ENCODE measurements at places on chromosomes 6 and 20.

GRCh38 chr20:51579137-51579536 is 36.6 kb upstream of the NFATC2 start:
- DNase-seq = peak; percentile 58
- no peaks in the 10 kb centered on the region for H3K36me3 ChIP-seq
- H3K4me1 ChIP-seq = peaks cover 11% of the 10 kb centered on the region
- peak overlapping the region; percentile 4 for H3K27ac ChIP-seq
- H3K4me3 ChIP-seq = no peak overlapping the region
- H3K27me3 ChIP-seq = no peaks in the 10 kb centered on the region

DNA sequence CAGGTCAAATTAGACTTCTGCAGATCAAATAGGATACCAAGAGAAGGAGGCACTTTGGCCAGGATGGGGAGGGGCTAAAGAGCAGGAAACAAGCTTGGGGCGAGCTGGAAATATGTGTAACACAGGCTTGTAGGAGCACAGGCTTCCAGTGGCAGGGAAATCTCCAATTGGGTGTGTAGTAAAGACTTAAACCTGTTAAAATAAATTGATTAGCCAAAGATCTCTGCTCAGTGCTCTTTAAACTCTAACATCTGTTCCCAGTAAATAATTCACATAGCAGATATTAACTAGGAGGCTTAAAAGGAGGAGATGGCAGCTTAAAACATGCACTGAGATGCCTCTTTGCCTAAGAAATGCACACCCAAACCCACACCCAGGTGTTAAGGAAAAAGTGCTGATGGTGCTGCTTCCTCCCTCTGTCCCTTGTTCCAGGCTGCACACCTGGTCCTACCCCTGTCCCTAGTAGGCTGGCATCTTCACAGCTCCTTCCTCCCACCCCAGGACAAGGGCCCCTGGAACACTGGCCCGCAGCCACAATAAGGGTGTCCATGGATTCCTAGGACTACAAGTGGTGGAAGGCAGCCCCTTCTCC is 93.5 kb upstream of the MLN start:
- no peaks in the 10 kb centered on the region for H3K4me1 ChIP-seq
- H3K4me3 ChIP-seq = no peak overlapping the region
- H3K27ac ChIP-seq = no peak overlapping the region
- H3K36me3 ChIP-seq = no peaks in the 10 kb centered on the region
- H3K27me3 ChIP-seq = peaks cover 3% of the 10 kb centered on the region

DNA sequence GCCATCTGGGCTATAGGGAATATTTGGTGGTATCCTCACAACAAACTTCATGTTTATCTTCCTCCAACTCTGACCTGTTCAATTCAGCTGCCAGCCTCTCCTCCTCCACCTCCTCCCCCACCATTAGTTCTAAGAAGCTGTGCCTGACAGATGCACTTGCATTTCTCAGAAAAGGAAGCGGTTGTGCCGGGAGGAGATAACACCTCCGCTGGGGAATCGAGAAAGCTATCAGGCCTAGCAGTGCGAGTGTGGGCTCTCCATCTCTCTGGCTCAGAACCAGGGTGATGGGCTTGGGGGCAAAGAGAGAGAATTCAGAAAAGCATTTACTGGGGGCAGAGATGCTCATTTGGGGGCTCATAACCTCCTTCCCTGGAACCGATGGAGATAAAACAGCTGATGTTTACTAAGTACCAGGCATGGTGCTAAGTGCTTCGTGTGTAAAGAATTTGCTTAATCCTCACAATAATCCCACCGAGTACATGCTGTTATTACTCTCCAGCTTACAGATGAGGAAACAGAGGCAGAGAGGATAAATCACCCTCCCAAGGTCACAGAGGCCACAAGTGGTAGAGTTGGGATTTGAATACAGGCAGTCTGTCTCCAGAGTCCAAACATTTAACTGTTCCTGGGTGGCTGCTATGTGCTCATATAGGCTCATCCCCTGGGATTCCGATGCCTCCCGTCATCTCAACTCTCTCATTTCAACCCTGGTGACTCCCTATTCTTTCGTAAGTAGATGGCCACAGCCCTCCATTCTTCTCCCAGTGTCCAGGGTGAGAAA is 38.3 kb downstream of the COX4I2 start:
- H3K27me3 ChIP-seq = no peaks in the 10 kb centered on the region
- H3K36me3 ChIP-seq = peaks cover 12% of the 10 kb centered on the region
- peak overlapping the region; percentile 15 for H3K27ac ChIP-seq
- H3K4me1 ChIP-seq = peaks cover 36% of the 10 kb centered on the region
- H3K4me3 ChIP-seq = no peak overlapping the region
- peak; percentile 37 for DNase-seq

GRCh38 chr6:111673937-111674336 is 68.3 kb upstream of the TRAF3IP2 start:
- H3K4me3 ChIP-seq = no peak overlapping the region
- H3K36me3 ChIP-seq = peaks cover 15% of the 10 kb centered on the region
- H3K4me1 ChIP-seq = no peaks in the 10 kb centered on the region
- no peaks in the 10 kb centered on the region for H3K27me3 ChIP-seq
- DNase-seq = no peak

GRCh38 chr20:58892141-58892931 is 39.8 kb downstream of the GNAS start:
- peak overlapping the region; percentile 87 for H3K4me3 ChIP-seq
- no peaks in the 10 kb centered on the region for H3K27me3 ChIP-seq
- H3K36me3 ChIP-seq = peaks cover 2% of the 10 kb centered on the region
- peaks cover 27% of the 10 kb centered on the region for H3K4me1 ChIP-seq

- DNase-seq = no peak
- peak overlapping the region; percentile 2 for H3K27ac ChIP-seq
- no peaks in the 10 kb centered on the region for H3K36me3 ChIP-seq
- H3K27me3 ChIP-seq = peaks cover 6% of the 10 kb centered on the region
- H3K4me3 ChIP-seq = no peak overlapping the region
- peaks cover 26% of the 10 kb centered on the region for H3K4me1 ChIP-seq
Observed at GRCh38 chr20:49580813-49581174, 12.9 kb upstream of the PTGIS start.

GRCh38 chr6:33710296-33711121 is 991 bp downstream of the UQCC2 start:
- peaks cover 13% of the 10 kb centered on the region for H3K4me1 ChIP-seq
- peak overlapping the region; percentile 88 for H3K4me3 ChIP-seq
- H3K27me3 ChIP-seq = peaks cover 2% of the 10 kb centered on the region
- no peak overlapping the region for H3K27ac ChIP-seq
- DNase-seq = no peak
- H3K36me3 ChIP-seq = no peaks in the 10 kb centered on the region

DNA sequence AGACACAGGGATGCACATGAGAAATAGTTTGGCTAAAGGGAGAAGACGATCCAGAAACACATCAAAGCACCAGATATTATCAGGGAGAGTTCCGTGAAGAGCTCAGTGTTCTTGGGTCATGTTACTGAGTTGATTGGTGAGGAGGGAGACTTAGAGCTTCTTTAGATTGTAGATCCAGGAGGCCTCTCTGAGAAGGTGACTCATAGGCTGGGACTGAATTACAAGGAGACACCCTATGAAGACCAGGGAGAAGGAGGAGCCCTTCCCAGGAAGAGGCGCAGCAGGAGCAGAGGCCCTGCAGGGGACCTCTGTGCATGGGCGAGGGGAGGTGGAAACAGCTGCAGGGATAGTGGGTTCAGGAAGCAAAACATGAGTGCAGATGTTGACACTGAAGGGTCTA is 196.5 kb downstream of the SLC24A3 start:
- no peak overlapping the region for H3K4me3 ChIP-seq
- H3K27ac ChIP-seq = no peak overlapping the region
- no peaks in the 10 kb centered on the region for H3K4me1 ChIP-seq
- no peak for DNase-seq
- H3K36me3 ChIP-seq = no peaks in the 10 kb centered on the region
- H3K27me3 ChIP-seq = no peaks in the 10 kb centered on the region

DNA sequence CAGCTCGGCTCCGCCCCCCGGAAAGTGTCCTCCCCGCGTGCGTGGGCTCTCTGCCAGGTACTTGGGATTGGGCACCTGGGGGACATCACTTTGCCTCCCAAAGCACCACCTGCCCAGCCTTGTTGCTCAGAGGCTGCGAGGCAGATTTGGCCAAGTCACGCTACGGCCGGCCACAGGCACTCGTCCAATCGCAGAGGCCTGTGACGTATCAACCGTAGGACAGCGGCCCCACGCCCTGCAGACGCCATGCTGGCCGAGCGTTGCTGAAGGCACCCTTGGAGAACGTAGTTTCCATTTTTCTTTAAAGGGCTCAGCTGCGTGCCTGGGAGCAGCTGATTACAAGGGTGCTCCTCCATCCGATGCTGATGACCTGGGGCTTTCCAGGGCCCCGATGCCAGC is 3.1 kb downstream of the NTSR1 start:
- H3K27ac ChIP-seq = no peak overlapping the region
- DNase-seq = no peak

DNA sequence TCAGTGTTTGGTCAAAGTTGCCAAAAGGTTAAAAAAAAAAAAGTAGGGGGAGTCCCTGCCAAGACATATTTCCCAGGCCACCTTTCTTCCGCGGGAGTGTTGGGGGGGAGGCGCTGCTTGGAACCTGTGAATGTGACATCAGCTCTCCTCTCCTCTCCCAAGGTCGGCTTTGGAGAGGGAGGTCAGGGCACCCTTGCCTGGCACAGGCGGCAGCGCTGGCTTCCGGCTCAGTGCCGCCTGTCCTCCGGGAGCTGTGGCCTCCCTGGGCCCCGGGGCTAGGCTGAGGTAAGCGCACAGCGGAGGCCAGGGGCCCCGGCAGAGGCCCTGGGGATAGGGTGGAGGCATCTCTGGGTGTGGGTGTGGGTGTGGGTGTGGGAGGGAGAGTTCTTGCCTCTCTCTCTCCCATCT is 1.9 kb upstream of the EDN1 start:
- H3K36me3 ChIP-seq = peaks cover under 1% of the 10 kb centered on the region
- peaks cover 22% of the 10 kb centered on the region for H3K4me1 ChIP-seq
- H3K4me3 ChIP-seq = no peak overlapping the region
- no peaks in the 10 kb centered on the region for H3K27me3 ChIP-seq
- no peak overlapping the region for H3K27ac ChIP-seq

DNA sequence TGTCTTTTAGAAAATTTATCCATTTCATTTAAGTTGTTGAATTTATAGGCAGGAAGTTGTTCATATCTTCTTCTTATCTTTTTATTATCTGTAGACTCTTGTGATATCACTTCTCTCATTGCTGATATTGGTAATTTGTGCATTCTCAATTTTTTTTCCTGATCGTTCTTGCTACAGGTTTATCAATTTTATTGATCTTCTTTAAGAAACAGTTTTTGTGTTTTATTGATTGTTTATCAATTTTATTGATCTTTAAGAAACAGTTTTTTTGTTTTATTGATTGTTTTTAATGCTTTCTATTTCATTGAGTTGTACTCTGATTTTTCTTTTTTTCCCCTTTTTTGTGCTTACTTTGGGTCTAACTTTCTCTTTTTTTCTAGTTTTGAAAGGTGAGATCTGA is 23.8 kb upstream of the SLC22A2 start:
- DNase-seq = no peak
- H3K36me3 ChIP-seq = no peaks in the 10 kb centered on the region
- no peaks in the 10 kb centered on the region for H3K4me1 ChIP-seq
- no peak overlapping the region for H3K4me3 ChIP-seq
- no peak overlapping the region for H3K27ac ChIP-seq

GRCh38 chr20:30286157-30286556 is 971.3 kb upstream of the DEFB115 start:
- no peaks in the 10 kb centered on the region for H3K4me1 ChIP-seq
- no peak overlapping the region for H3K4me3 ChIP-seq
- DNase-seq = no peak

DNA sequence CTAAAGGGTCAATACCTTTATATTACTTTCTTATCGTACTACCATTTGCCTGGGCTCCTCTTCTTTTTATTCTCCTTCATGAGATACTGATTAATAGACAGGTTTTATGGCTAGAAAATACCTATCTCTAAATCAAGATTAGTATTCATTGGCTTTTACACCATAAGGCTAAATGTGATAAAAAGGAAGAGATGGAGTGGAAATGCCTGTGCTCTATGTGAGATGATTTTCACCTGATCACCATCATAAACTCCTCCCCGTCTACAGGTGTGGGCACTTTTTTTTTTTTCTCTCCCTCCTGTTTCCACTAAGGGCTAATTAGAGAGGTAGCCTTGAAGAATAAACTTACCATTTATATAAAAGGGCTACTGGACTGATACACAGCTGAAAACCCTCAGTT is at the start of gene GLYATL3:
GLYATL3 (plus strand) TSS at position 301 of the 400 bp plus-strand sequence. CDS start 12,068 bp downstream, outside the sequence.
- H3K4me3 ChIP-seq = no peak within 1 kb of the TSS
- no peaks in the 10 kb centered on the region for H3K36me3 ChIP-seq
- H3K4me1 ChIP-seq = no peaks in the 10 kb centered on the region
- H3K27me3 ChIP-seq = no peaks in the 10 kb centered on the region
- no peak within 1 kb of the TSS for H3K27ac ChIP-seq

GRCh38 chr6:6901205-6901719 is 206.5 kb upstream of the RREB1 start:
- peaks cover 16% of the 10 kb centered on the region for H3K27me3 ChIP-seq
- DNase-seq = no peak
- no peaks in the 10 kb centered on the region for H3K36me3 ChIP-seq
- H3K27ac ChIP-seq = no peak overlapping the region
- H3K4me1 ChIP-seq = no peaks in the 10 kb centered on the region

DNA sequence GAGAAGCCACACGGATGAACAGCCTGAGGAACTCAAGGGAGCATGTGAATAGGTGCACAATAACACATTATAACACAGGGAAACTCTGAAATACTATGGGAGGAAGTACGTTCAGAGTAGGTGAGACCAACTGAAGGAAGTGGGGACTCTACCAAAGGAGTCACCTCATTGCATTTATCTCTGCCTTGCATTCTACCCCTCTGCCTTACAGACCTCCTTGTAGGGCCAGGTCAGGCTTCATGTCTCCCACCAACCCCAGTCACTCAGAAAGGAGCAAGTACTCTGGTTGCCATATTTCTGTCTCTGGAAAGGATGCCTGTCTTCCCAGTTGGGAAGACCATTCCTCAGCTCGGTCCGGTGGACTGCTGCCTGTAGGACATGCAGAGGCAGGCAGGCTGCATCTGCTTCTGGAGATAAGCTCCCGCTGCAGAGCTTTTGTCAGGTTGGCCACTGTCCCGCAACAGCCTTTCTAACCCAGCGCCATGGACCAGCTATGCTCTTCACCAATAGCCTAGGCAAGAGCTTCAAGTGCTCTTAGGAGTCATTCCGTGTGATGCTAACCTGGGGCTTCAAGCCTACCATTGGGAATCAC is 51.6 kb upstream of the ASIP start:
- H3K27me3 ChIP-seq = peaks cover 28% of the 10 kb centered on the region
- no peak overlapping the region for H3K4me3 ChIP-seq
- H3K36me3 ChIP-seq = no peaks in the 10 kb centered on the region
- H3K4me1 ChIP-seq = no peaks in the 10 kb centered on the region

- no peaks in the 10 kb centered on the region for H3K27me3 ChIP-seq
- H3K4me3 ChIP-seq = no peak overlapping the region
- H3K36me3 ChIP-seq = no peaks in the 10 kb centered on the region
- H3K4me1 ChIP-seq = peaks cover 16% of the 10 kb centered on the region
Observed at GRCh38 chr6:118740372-118740771, 89.0 kb upstream of the CEP85L start.

DNA sequence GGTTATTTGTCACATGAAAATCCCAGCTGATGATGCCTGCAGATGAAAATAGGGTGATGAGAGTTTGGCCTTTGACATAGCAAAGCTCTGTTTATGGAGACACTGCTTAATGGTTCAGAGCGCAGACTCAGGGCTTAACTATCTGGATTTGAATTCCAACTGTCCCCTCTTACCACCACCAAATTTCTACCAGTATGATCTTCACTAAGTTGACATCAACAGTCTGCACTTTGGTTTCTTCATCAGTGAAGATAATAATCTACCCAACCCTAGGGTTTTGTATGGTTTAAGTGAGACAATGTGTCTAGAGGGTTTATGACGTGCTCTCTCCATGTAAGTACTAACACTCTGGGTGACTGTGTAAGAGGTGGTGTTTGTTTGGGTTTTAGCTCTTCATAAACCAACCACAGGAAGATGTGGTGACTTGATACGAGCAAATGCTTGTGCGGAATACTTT is 151.4 kb upstream of the TNFAIP3 start:
- H3K4me1 ChIP-seq = no peaks in the 10 kb centered on the region
- H3K4me3 ChIP-seq = no peak overlapping the region
- no peaks in the 10 kb centered on the region for H3K27me3 ChIP-seq
- no peaks in the 10 kb centered on the region for H3K36me3 ChIP-seq
- no peak for DNase-seq
